ENCODE measurements at places on chromosomes 12 and 14.

DNA sequence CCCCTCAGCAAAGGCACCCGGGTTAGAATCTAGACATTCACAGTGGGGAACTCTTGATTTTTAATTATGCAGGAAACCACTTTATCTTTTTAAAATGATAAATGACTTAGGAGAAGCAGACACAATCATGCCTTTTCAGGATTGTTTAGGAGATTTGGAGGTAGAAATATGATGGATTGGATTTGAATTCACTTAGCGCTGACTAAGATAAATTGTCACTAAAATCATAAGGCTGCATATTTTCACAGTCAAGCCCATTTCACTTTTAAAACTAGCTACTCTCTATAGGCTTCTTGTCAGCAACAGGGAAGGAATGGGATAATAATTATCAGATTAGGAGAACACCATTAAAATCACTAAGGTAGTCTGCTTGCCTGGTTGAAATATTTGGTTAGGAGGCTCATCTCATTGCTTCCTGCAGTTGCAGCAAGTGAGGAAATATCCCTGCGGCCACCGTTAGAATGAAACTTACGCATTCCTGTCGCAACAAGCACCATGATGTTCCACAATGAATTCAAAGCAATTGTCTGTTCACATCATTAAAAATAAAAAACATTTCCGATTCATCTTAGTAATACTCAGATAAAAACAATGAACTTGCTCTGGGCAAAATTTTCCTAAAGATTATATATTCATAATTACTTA lies 31.9 kb downstream of the DACT1 start:
- DNase-seq, result no peak

DNA sequence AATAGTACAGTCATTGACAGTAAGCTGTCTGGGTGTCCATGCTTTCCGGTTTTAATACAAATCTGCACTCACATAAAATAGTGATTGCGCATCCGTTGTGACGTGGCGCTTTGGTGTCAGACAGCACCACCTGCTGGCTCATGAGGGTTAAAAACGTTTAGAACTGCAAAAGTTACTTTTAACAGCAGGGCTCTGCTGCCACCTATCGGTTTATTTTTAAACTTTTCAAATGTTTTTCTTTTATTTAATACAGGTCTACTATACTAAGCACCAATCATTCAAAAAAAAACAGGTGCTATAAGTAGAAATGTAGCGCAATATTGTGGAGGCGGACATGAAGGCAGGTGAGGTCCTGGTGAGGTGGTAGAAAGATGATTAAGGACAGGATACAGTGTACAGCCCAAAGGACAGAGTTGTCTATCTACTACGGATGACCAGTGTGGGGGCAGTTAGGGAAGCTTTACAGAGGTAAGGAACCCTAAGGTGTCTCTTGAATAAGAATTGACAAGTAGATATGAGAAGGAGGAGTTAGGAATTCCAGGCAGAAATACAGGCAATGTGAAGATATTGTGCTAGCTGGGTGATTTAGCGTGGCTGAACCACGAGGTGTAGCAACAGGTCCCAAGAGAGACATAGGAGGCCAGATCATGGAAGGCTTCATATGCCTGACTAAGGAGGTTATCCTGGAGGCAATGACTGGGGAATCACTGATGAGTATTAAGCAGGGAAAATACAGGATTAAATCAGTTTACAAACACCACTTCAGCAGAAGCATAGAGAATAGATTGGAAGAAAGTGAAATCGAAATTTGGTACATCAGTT lies 91.5 kb upstream of the PRB2 start:
- DNase-seq, result peak; percentile 75

DNA sequence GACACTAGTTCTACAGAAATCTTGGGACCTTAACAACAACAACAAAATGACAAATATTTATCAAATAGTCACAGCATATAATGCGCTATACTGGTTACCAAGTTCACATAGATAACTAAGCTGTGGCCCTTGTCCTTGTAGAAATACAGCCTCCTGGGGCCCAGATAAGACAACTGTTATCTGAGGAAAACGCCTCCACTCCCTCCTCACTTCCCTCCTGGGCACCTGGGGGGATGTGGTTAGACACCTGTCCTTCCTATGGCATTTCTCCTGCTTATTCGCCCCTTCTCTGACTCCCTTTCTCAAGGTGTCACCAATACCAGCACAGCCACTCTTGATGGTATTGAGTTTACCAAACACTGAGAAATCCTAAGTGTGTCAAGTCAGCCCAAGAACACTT lies 419.4 kb downstream of the RAD51B start:
- no peak for DNase-seq

DNA sequence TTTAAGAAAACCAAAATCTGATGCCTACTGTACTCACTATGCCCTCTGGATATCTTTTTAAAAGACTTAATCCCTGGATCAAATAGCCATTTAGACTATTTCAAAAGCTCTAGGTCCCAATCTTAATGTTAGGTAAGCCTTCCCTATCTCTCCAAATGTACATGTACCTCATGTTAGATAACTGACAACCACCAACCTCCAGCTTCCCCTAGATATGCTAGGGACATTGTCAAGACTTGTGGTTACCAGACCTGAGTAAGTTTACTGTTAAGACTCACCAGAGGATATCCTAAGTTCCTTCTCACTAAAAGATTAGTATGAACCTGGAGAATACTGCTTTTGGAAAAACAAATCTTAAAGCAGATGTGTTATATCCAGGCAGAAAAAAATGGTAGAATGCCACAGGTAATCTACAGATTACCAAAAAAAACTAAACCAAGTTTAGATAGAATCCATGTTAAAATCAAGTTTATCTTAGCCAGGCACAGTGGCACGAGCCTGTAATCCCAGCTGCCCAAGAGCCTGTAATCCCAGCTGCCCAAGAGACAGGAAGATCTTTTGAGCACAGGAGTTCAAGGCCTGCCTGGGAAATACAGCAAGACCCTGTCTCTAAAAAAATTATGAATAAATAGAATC lies 9.7 kb downstream of the NAP1L1 start:
- DNase-seq, result no peak

DNA sequence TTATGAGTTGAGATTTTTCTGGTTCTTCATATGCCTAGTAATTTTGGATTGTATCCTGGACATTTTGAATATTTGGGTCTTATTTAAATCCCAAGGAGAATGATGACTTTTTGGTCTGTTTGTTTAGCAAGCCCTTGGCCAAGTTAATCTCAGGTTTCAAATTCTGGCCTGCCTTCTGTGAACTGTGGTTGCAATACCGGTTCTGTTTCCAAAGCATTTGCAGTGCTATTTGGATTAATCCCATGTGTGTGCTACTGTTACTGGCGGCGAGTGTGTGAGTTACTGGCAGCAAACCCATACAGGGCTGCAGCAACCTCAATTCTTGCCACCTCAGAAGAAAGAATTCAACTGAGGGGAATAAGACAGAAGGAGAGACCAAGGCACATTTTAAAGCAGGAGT lies 51.1 kb downstream of the TMEM260 start:
- no peak for DNase-seq

DNA sequence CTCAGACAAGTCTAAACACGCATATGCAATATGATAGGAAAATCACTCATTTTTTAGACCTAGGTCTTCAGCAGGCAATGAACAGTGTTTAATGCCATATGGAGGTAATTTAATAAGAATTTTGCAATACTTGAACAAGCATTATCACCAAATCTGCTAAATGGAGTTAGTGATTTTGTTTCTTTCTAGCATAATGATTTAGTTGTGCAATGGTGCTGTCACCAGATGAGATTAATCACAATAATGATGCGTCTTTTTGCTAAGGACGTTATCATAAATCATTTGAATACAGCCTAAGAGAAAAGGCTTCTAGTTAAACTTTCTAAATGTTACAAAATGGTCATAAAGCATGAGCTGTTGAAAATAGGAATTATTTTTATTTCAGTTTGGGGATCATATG lies 170.0 kb upstream of the SLC16A7 start:
- no peak for DNase-seq

- DNase-seq, result no peak
These were observed 139.3 kb upstream of the ARHGAP5 start for GRCh38 chr14:31937730-31938346.

DNA sequence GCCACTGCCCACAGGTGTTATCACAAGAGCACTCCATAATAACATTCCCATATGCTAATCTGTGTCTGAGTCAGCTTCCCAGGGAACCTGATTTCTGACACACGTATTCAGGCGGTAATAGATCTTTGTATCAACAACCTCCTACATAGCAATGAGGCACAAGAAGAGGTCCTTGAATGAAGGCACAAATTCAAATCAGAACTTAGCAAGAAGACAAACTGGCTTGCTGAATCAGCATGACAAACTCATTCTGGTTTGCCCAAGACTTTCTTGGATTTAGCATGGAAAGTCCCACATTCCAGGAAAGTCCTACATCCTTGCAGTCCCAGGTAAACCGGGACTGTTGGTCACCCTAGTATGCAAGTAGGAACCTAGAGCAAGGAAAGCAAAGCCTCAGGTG lies 33.9 kb upstream of the RNU6-7 start:
- no peak for DNase-seq

DNA sequence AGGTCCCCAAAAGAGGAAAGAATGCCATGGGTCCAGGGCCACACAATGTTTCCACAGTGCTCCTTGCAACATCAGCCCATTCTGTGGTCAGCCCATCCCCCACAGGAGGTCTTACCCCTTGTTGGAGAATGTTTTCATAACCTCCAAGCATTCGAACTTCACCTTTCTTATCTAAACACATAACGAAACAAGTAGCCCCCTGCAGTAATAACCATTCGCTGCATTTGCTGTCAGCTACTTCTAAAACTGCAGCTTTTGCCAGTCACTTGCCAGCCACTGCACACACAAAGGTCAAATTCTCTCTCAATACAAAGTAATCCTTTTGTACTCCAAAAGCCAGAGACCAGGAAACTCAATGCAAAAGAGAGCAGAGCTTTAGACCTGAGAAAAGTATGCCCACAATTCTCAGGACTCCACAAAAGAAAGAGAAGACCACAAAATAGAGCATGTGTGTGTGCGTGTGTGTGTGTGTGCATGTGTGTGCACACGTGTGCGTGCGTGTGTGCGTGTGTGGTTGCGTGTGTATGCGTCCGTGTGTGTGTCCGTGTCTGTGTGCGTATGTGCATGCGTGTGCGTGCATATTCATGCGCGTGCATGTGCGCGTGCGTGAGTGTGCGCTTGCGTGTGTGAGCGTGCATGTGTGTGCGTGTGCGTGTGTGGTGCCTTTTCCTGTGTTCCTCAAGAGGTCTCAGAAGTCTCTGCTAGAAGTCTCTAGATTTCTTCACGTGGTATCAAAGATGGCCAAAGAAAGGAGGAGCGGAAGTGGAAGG lies 31.7 kb upstream of the NINJ2 start:
- no peak for DNase-seq

DNA sequence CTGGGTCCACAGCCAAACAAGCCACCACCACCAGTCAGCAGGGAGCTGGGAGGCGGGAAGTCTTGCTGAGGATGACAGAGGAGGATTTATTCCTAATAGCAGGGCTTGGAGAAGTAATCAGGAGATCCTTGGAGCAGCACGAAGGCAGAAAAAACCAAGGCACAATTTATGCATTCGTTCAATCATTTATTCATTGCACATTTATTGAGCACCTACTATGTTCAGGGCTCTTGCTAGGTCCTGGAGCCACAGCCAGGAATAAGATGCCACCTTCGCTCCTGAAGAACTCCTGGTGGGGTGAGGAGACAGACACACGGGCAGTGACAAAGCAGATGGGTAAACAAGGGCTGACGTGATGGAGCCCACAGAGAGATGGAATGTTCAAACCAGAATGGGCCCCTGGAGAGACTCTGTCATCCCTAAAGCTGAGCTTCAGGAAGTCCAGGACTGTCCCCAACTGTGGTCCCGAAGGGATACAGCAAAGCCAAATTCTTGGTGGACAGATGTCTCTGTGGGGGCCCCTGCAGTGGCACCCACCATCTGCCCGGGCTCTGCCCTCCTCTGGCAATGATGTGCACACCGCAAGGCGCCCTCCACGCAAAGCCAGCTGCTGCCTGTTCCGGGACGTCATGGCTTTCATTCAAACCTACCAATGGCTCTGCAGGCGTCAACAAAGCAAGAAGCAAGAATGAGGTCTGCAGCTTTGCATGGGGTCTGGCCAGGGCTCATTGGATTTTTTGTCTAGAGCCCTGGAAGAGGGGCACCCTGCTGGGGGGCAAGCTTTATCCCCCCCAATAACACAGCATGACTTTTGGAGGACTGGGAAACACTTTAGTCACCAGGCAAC lies 3.0 kb upstream of the TESC start:
- no peak for DNase-seq

DNA sequence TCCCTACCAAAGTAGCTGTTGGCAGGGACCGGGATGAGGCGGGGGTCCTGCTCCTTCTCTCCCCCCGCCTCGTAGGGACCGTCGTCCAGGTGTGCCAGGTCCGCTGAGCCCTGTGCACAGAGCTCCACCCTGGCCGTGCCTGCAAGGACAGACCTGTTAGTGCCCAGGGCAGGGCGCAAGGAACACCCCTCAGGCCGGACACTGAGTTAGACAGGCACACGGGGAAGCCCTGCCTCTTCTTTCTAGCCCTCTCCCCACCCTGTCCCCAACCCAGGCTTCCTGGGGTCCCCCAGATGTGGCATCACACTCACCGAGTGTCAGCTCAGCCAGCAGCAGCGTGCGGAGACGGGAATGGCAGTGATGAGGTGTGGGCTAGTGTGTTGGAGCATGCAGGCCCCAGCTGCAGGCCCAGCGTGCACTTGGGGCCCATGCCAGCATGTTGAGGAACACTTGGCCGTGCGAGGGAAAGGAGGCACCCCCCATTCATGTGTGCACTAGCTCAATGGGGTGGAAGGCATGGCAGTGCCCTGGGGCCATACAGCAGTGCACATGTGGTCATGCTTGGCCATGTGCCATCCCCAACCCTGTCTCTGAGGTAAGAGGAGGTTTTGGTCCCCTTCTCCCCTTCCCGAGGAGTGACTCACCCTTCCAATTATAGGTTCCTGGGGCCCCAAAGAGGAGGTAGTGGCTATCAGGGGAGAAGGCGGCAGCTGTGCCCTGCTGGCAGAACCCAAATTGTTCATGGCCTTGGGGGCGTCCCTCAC lies 7.3 kb downstream of the ITGA7 start:
- no peak for DNase-seq

DNA sequence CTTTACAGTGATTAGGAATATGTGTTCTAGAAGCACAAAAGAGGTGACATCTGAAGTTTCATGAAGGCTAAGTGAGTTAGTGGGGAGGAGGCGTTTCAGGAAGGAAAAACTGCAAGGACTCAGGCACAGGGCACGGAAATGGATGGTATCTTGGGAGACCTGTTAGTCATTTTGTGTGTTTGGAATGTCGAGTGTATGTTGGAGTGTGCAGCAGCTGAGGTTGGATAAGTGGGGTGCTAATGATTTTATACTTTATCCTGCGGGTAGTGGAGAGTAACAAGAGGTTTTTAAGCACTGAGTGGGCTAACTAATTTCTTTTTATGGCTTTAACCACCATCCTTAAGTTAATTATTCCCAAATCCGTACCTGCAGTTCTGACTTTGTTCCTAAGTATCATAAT lies 571.5 kb upstream of the FBXO33 start:
- DNase-seq, result no peak

GRCh38 chr12:27653661-27654060 lies 42.6 kb upstream of the REP15 start:
- DNase-seq, result no peak

DNA sequence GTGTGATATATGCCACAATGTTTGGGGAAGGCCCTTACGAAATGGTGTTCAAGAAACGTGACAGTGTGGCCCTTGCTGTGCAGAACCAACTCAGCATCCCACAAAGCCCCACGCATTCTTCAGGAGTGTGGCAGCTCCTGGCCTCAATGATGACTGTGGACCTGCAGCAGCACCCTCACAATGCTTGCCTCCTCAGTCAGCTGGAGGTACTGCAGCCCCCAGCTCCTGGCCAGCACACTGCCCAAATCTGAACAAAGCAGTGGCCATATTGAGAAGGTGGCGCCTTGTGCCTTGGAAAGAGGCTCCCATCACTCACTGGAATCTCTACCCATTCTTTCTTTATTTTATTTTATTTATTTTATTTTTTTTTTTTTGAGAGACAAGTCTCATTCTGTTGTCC lies 10.4 kb downstream of the POLE2 start:
- DNase-seq, result no peak
